ENCODE measurements at places on chromosomes 16 and 17. TPM values are rescaled to one million over a fixed set of nuclear protein-coding genes. Genes with fewer than 3 reads are reported as not detected.

MAP2K4 gene
- 24.9 TPM for total RNA-seq

REXO5 gene
- total RNA-seq: 16.5 TPM

ACBD4 gene
- 20.1 TPM for total RNA-seq

C16orf54 gene
- 25.9 TPM for total RNA-seq

SMPD3 gene
- not detected for total RNA-seq

IL4R gene
- total RNA-seq: 348 TPM

CEP95 gene
- 70.9 TPM for total RNA-seq

GUCY2D gene
- total RNA-seq: not detected

RNF227 gene
- total RNA-seq: 2.5 TPM

KRTAP3-2 gene
- not detected for total RNA-seq

KRT12 gene
- not detected for total RNA-seq

SSTR5 gene
- total RNA-seq: not detected

FAM83G gene
- 11.3 TPM for total RNA-seq

LGALS9B gene
- not detected for total RNA-seq

GAST gene
- not detected for total RNA-seq

CCDC47 gene
- 60.3 TPM for total RNA-seq

ACSM2B gene
- total RNA-seq: not detected

OR1F1 gene
- total RNA-seq: not detected

EPX gene
- not detected for total RNA-seq

GCGR gene
- 0.17 TPM for total RNA-seq

TBC1D3 gene
- not detected for total RNA-seq

LGALS3BP gene
- total RNA-seq: 23.1 TPM

NT5C gene
- 65.9 TPM for total RNA-seq

PRRT2 gene
- total RNA-seq: 2.8 TPM

ARHGDIG gene
- total RNA-seq: 0.48 TPM

KRT27 gene
- not detected for total RNA-seq

CASKIN1 gene
- 0.89 TPM for total RNA-seq

MGAT5B gene
- 0.28 TPM for total RNA-seq

LRRC46 gene
- total RNA-seq: 0.83 TPM

OTOP2 gene
- total RNA-seq: not detected

ITGAD gene
- 0.14 TPM for total RNA-seq

C16orf89 gene
- not detected for total RNA-seq

CARD14 gene
- not detected for total RNA-seq

PPY gene
- total RNA-seq: not detected

KRT33B gene
- not detected for total RNA-seq

KRTAP9-2 gene
- not detected for total RNA-seq

ZNF385C gene
- 1.6 TPM for total RNA-seq

MARVELD3 gene
- not detected for total RNA-seq

KCNG4 gene
- total RNA-seq: not detected

BEAN1 gene
- not detected for total RNA-seq

DNASE1L2 gene
- 1.1 TPM for total RNA-seq

EARS2 gene
- total RNA-seq: 12.5 TPM

CRISPLD2 gene
- 0.51 TPM for total RNA-seq

SLC9A5 gene
- 7.9 TPM for total RNA-seq

C17orf67 gene
- 4.0 TPM for total RNA-seq

DHX58 gene
- total RNA-seq: 62.0 TPM

ASGR1 gene
- 1.5 TPM for total RNA-seq
